ENCODE measurements at places on chromosomes 1 and 21.
A peak's percentile ranks its signal among the peaks of the same experiment; 100 is the strongest.

DNA sequence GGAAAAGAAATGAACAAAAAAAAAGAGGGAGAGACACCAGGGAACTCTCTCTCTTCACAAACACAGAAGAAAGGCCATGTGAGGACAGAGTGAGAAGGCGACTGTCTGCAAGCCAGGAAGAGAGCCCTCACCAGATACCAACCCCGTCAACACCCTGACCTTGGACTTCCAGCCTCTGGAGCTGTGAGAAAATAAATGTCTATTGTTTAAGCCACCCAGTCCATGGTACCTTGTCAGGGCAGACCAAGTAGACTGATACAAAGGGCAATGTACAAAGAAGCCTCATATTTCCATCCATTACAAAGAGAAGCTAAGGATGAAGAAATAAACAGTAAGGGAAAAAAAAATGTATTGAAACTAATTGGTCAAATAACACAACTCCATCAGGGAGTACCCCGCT is 146.6 kb downstream of the ZNF281 start:
- no peak for DNase-seq

DNA sequence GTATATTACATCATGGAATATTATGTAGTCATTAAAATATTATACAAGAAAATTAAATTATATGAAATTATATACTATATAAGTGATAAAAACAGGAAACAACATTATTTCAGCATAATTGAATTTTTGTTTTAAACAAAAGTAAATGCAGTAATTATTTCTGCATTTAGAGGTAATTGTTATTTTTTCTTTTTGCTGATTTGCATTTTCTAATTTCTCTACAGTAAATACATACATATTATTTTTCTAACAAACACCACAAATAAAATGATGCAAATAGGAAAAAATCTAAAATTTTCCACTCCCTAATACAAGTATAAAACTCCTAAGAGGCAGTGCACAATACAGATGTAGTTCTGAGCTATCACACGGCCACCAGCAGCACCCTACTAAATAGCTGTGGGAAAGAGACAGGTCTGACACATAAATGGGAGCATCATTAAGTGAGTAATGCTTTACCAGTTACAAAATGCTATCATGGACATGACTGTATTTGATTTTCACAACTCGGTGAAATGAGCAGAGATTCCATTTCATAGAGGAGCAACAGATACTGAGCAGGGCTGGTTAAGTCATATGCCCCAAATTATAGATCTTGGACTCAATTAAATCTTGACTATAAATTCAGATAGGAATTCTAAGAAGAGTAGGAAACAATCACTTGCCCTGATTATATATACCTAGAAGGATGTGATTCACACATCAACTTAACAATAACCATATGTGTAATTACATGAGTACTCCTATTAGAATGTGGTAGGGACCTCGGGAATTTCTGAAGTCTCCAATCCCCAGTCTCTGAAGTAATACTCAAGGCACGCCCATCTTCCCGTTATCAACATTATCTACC is 49.0 kb downstream of the NRIP1 start:
- peak; percentile 78 for DNase-seq

DNA sequence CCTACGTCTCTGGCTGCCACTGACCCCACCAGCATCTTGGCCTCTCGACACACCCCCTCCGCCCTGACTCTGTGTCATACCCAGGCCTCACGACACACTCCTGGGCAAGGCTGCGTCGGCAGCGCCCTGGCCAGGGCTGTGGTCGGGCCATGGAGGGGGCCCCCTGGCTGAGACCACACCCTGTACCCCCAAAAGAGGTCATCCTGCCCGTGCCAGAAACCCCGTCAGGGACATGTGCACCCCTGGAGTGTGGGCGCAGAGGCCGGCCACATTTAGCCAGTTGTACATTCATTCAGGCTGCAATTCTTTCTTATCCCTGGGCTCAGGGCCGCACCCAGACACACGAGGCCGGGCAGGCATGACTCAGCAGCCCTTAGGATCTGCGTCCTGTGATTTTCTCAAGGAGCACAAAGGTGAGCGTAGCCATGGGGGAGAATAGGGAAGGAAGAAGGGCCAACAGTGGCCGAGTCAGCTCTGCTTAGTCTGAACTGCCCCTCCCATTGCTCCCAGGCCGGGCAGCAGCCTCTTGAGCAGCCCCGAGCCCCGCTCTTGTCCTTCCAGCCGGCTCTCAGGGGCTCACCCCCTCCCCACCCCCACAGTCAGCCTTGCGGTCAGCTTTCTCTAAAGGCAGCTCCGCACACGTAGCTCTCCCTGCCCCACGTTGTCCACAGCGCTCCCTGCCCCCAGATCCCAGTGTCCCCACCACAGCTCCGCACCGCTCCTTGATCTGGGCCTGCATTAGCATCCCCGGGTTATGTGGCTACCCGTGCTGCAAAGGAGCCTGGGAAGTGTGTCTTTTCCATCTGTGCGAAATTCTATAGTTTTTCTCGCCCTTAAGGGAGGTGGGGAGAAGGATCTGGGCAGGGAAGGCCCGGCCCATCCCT is 7.9 kb downstream of the CSTB start:
- peak; percentile 43 for DNase-seq

DNA sequence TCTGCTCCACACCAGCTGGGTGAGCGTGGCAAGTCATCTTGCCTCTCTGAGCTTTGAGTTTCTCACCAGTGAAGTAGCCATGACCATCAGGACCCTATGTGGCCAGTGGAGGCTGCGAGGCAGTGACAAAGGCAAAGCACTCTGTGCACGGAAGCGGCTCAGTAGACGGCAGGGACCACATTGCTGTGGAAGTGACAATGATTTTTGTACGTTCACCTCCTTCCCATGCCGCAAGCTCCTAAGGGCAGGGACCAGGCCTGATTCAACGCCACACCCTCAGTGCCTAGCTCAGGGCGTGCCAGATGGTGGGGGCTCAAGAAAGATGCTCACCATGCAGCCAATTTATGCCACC is 210.5 kb downstream of the MATN1 start:
- no peak for DNase-seq

- no peak for DNase-seq
Observed at GRCh38 chr1:214649607-214650006, 46.6 kb downstream of the CENPF start.

- peak; percentile 82 for DNase-seq
Observed at GRCh38 chr1:169113613-169114119, 7.2 kb downstream of the ATP1B1 start.

GRCh38 chr1:205962821-205963221 is 19.6 kb upstream of the SLC26A9 start:
- no peak for DNase-seq

DNA sequence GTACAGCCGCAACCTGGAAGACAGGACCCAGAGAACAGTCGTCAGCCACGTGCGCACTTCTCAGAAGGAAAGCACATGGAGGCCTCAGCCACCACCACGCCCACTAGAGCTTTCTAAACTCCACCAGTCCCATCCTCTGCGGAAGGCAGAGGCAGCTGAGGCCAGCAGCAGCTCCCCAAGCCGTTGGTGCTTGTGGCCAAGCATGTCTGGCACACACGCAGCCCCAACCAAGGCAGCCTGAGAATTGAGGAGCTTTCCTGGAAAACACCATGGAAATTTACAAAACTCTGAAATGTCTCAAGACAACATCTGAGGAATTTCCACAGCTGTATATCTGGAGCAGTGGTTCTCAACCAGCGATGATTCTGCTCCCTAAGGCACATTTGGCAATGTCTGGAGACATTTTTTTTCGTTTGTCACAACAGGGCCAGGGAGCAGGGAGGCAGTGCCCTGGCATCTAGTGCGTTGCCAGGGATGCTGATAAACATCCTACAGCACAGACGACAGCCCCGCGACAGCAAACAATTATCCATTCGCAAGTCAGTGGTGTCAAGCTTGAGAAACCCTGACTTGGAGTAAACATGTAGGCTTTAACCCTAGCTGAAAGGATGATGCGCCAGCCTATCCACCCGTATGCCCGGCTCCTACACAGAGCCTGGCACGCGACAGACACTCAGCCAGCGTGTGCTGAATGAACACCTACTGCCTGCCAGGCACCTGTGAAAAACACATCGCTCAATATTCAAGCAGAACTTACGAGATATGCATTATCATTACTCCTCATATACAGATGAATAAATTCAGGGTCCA is 24.7 kb downstream of the NPHP4 start:
- no peak for DNase-seq

GRCh38 chr1:166307261-166308188 is 140.7 kb upstream of the FAM78B start:
- DNase-seq: no peak

DNA sequence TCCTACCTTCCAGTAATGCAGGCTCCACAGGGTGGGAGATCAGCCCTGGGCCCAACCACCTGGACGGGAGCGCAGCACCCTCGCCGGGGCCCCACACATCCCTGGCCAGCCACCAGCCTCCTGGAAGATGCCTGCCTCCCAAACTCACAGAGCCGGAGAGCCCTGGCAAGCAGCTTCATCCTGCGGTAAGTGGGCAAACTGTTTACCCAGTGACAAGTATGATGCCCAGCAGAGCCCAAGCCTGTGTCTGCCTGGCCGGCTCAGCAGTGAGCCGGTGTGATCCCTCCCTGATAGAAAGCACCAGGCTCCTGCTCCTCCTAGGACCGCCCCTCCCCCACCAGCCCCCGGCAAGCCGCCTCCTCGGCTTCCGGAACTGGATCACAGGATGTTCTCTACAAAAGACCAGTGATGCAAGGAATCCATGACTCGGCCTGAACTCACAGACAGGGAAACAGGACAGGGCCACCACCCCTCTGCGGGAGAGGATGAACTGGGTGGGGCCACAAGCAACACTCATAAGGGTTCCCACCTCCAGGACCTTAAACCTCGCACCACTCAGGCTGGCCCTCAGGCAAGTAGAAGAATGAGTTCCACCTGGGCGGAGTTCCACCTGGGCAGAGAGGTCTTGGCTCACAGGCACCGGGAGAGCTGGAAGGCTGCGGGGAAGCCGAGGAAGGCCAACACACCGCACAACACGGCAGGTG is 7.9 kb downstream of the ACOT7 start:
- peak; percentile 41 for DNase-seq

DNA sequence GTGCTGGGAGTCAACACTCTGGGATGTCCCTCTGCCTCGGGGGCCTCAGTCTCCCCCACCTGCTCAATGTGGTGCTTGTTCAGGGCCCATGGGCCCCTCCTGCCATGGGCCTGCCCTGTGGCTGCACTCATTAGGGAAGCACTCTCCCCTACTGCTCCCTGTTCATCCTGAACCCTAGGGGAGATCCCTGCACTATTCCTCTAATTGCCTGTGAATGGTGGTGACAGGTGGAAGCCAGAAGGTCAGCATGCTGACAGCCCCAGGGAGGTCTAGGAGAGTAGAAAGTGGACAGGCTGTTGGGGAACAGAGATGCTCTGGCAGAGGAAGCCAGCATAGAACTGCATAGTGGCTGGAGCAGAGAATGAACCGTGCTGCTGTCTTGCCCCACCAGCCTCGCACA is 217.6 kb downstream of the TRABD2B start:
- DNase-seq: no peak

DNA sequence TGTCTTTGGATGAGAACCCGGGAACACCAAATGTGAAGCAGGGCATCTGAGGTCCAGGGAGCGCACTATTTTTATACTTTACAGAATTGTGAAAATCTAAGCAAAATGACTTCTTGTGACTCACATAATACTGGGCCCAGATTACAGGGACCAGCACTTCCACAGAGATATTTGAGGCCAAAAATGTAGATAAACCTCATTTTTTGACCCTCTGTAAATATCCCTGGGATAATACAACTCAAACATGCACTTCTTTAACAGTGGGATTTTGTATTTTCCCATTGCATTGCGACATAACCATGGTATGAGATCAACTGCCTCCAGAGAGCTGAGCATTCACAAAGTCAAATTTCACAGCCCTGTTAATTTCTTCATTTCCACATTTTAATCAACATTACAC is 289.4 kb upstream of the ADGRL4 start:
- DNase-seq: no peak

GRCh38 chr21:33540711-33541104 is 1.2 kb downstream of the GART start:
- no peak for DNase-seq

GRCh38 chr1:53432611-53433010 is 26.6 kb upstream of the DMRTB1 start:
- no peak for DNase-seq

Measured in HFF-Myc (cell line).